ENCODE measurements at places on chromosomes 7 and 10.

- no peak for DNase-seq
These were observed 575.1 kb downstream of the GALNT17 start for GRCh38 chr7:71707041-71707440.

- no peak for DNase-seq
These were observed 175.3 kb upstream of the RHEB start for GRCh38 chr7:151694828-151695580.

- DNase-seq, result peak; percentile 72
These were observed at the start of gene JMJD1C for GRCh38 chr10:63465293-63466143. Gene JMJD1C (minus strand): TSS chr10:63465977. CDS start chr10:63465662, 315 bp downstream.

GRCh38 chr7:51327287-51327717 is 10.7 kb upstream of the COBL start:
- no peak for DNase-seq

DNA sequence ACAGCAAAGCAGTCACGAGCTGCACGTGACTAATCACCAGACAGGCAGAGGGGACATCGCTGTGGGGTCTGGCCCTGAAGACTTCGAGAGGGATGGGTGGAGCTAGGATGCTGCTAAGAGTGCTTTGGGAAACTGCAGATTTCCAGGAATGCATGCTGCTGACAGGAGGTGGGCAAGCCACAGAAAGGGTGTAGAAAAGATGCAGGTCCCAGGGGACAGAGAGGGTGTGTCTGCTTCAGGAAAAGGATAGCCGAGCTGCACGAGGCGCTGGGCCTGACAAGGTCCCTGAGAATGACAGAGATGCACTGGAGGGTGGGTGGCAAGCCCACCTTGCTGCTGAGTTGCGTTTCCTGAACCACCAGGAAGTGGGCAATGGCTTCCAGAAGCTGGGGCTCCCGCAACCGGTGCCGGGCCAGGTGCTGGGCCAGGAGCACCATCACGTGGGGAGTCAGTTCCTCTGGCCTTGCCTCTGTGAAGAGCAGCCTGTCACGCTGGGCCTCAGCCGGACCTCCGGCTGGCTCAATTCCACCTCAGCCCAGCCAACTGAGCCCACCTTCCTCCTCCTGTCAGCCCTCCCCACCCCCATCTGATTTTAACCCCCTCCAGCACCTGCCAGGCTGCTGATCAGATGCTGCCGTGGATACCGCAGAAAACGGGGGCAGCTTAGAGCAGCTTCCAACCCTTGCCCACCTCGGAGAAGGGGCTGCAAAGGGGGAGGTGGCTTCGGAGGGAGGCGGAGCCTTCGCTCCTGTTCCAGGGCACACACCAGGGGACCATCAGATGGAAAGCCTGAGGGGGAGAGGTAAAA is 2.2 kb downstream of the FASTK start:
- DNase-seq, result no peak

DNA sequence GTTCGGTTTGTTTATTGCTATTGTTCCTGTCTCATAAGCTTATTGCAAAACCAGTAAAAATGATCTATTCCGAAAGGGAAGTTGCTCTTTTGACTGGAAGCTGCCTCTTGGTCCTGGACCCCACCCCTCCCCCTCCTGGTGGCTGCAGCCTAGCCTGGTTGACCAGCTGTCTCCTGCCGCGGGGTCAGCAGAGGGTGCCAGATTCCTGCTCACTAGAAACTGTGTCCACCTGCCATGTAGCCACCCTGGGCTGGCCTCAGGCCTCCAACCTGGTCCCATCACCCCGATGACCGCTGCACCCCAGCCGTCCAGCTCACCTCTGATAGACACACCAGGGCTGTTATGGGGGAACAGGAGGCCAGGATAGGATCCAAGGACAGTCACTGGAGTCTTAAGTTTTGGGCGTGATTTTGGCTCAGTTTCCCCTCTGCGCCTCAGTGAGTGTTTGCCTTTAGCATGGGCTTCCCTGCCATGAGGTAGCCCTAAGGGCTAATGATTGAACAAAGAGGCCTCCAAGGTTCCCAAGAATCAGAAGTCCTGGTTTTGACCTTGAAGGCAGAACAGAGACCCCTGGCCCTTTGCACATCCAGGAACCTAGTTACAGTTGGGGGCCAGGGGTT is 32.9 kb upstream of the SLF2 start:
- no peak for DNase-seq

DNA sequence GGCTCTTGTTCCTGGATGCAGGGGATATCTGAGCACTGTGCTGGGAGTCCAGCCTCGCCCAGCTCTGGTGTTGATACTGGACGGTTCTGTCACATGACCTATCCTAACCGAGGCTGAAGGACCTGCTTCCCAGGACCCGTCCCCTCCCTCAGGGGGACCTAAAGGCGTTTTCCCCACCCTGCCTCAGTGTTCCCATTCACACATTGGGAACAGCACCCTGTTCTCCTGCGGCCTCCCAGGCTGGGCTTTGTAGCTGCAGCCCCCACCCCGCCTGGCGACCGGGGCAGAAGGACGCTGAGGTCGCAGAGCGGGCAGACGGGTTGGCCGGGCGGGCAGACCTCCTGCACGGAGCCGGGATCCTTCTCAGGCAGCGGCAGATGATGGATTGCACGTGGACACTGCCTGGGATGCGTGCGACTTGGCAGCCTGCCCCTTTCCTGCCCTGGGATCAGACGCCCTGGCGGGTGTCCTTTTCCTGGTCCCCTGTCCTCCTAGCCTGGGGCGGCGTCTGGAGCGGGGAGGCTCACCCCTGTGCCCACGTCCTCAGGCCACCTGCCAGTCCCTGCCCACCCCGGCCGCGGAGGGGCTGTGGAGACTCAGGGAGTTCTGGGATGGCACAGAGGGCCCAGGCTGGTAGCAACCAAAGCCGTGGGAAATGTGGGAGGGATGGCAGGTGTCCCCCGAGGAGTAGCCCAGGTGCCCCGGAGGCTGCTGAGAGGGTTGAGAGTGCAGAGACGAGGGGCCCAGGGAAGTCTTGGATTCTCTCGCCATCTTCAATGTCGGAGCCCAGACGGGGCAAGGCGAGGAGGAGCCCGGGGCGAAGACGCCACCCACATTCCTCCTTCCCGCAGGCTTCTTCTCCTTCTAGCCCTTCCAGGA is 17.2 kb upstream of the PSMG3 start:
- no peak for DNase-seq

DNA sequence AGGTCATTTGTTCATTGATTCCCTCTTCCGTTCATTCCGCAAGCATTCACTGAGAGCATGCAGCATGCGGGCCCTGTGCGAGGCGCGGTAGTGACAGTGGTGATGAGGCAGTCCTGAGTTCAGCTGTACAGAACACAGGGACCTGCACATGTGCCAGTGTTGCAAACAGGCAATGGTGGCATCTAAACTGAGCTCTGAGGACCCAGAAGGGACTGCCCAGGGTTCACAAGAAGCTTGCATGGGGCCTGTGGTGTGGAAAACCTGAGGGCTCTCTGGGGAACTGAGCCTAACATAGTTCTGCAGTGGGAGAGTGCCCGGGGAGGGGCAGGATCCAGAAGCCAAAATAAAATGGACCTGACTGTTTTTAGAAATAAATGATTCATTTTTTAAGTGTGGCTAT is 13.2 kb downstream of the ZNF488 start:
- DNase-seq, result no peak

GRCh38 chr7:12316925-12317324 is 86.7 kb downstream of the VWDE start:
- DNase-seq, result no peak

Measured in HCT116 (cell line).